ENCODE measurements at places on chromosomes 11 and 22.

- DNase-seq: no peak
Measured at GRCh38 chr11:119052163-119052814, 4.7 kb downstream of the HYOU1 start.

DNA sequence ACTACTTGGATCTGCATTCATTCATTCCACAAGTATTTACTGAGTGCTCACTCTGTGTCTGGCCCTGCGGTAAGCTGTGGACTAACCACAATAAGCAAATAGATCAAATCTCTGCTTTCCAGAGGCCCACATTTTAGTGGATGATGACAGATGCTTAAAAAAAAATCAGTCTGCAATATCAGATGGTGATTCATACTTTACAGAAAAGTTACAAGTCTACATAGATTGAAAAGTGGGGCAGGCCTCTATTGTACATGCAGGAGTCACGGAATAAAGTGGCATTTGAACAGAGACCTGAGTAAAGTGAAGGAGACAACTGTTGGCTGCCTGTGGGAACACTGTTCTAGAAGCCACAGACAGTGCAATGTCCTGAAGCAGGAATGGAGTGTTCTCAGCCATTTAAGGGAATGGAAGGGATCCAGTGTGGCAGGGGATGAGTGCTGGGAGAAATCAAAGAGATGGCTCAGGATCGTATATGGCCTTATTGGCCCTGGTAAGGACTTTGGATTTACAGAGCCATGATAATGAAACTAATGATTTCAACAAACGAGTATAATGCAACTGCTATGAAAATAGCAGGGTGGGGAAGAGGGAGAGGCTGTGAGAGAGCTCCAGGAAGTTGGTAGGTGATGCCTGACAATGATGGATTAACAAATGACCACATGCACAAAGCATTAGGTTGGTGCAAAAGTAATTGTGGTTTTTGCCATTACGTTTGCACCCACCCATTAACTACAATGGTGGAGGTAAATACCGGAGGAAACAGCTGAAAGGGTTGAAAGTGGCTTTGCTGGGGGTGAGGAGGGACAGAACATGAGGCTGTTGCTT is 31.1 kb downstream of the TMEM45B start:
- DNase-seq: no peak

DNA sequence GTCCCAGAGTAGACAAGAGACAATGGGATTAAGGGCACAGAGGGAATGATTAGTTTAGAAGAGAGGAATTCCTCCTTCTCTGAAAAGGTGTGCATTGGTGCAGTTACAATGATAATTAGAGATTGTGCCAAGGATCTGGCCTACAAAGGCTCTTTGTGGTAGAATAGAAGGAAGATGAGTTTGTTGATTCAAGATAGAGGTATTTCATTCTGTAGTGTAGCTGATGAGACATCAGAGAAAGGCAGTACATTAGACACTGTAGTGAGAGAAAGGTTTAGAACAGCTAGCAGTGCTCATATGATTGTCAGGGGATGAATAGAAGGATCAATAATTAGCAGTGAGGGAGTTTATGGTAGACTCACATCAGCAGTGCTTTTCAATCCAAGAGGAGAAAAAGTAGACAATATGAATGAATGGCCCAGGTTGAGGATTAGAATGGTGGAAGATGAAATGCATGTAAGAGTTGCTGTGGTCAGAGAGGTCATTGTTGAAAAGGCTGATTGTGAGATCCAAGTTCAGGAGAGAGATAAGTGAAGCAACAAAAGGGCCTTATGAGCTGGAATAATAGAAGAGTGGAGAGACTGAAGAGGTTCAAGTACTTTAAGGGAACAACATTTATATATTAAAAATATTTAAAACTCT is 28.9 kb downstream of the SIK2 start:
- no peak for DNase-seq

DNA sequence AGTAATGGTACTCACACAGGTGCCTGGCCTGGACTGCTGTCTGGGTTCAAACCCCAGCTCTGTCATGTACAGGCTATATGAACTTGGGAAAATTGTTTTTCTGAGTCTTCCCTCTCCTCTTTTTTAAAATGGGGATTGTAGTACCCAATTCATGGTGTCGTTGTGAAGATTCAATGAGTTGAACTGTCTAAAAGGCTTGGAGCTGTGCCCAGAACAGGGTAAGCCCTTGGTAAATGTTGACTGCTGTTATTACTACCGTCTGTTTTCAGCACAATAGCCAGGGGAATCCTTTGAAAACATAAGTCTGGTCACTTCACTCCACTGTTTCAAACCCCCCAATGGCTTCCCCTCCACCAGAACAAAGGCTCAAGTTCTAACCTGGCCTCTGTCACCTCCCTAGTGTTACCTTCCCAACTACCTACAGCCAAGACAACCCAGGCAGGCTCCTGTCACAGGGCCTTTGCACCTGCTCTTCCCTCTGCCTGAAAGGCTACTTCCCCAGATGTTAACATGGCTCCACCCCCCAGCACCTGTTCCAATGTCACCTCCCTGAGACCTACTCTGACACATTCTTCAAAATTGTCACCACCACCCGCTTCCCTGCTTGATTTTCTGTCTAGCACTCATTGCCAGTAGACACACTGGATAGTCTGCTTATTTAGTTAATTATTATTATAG is 152.8 kb downstream of the CHST1 start:
- DNase-seq: no peak

- DNase-seq: no peak
Measured at GRCh38 chr22:33341611-33342010, 283.4 kb upstream of the SYN3 start.
